Stimulated activated CD4-positive, alpha-beta T cell treated with anti-CD3 and anti-CD28 coated beads, TNF-alpha, amount 100 ng/mL, for 48 hours (primary cell): ENCODE measurements at places on chromosomes 3 and 15.

DNA sequence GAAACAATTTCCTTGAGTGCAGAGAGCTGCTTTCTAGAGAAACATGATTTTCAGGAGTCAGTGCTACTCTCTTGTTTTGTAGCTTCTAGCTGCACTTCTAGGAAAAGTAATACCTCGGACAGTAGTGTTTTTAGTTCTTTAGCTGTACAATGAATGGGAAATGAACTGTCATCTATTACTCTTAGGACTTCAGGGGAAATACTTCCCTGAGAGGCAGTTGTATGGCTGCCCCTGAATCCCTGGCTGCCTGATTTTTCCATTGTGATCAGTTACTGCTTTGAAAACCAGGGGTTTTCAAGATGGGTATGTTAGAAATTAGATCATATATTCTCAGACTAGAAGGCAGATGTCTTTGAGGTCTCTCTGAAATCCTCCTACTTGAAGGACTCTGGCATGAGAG lies 200.3 kb upstream of the SEMA6D start:
- DNase-seq: no peak

DNA sequence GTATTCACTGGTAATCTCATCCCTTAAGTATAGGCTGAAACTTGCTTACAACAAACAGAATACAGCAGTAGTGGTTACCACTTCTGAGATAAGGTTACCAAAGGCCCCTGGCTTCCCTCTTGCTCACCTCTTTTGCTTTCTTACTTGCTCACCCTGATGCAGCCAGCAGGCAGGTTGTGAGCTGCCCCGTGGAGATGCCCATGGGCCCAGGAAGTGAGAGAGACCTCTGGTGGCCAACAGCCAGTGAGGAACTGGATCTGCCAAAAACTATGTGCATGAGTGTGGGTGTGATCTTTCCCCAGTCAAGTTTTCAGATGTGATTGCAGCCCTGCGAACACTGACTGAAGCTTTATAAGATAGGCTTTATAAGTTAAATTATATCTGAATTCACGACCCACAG lies 48.7 kb downstream of the NMNAT3 start:
- no peak for DNase-seq

DNA sequence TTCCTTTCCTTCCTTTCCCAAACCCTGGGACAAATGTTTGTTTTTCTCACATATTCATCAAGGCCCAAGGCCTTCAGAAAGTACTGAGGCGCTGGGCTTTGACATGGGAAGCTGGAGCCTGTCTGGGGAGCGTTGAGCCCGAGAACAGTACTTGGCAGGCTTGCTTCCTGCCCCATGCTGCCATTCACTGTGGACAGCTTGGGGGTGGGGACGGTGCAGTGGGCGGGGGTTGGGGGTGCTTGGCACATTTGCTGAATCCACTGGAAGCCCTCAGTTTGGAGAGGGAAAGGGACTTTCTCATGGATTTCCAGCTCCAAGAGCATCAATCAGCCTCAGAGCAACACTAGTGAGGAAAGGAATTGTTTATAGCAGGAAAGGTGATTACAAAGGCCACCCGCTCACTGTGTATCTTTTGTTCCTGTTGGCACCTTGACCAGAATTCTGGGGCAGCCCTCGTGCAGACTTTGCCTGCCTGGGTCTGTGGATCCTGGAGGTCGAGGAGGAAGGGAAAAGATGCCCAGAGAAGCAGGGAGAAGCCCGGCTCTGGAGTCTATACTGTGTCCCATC lies 199.8 kb upstream of the RGMA start:
- no peak for DNase-seq

- DNase-seq: no peak
These were observed 679.9 kb downstream of the NTRK3 start for GRCh38 chr15:87576486-87577176.

GRCh38 chr3:53547327-53547726 lies 52.9 kb downstream of the CACNA1D start:
- no peak for DNase-seq

GRCh38 chr3:36319680-36320079 lies 60.6 kb upstream of the STAC start:
- DNase-seq: no peak

DNA sequence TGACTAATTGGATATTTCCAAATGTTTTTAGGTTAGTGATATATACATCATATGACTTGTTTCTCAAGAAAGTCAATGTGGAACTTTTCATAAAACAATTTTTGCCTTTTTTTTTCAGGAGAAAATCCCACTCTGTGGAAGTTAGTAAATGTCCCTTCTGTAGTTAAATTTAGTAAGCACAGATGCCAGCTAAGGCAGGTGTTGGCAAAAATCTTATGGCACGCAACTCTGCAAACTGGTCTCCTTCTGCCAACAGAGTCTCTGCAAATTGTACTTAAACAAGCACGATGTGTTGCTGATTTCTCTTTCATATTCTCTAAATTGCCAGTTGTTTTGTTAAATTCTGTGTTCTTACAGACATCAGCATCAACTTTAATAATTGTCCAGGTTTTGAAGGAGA lies 233.8 kb downstream of the IL5RA start:
- DNase-seq: no peak

DNA sequence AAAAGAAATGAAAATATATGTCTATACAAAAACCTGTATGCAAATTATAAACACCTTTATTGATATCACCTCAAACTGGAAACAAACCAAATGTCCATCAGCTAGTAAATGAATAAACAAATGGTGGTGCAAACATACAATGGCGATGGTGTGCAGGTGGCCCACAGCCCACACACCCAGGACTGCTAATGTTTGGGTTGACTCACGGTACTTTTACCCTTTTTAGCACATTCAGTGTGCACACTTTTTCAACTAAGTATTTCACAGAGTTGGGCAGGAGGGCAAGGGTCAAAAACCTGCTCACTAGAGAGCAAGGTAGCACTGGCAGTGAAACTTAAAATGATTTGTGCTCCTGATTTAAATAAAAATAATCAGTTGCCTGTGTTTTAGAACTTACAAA lies 123.1 kb upstream of the BHLHE40 start:
- no peak for DNase-seq

GRCh38 chr3:124453189-124453588 lies 277.1 kb upstream of the UMPS start:
- DNase-seq: no peak

- DNase-seq: no peak
These were observed 769 bp upstream of the CSPG4 start for GRCh38 chr15:75713338-75713895.

- no peak for DNase-seq
These were observed 39.1 kb downstream of the MYO9A start for GRCh38 chr15:72078887-72079286.

DNA sequence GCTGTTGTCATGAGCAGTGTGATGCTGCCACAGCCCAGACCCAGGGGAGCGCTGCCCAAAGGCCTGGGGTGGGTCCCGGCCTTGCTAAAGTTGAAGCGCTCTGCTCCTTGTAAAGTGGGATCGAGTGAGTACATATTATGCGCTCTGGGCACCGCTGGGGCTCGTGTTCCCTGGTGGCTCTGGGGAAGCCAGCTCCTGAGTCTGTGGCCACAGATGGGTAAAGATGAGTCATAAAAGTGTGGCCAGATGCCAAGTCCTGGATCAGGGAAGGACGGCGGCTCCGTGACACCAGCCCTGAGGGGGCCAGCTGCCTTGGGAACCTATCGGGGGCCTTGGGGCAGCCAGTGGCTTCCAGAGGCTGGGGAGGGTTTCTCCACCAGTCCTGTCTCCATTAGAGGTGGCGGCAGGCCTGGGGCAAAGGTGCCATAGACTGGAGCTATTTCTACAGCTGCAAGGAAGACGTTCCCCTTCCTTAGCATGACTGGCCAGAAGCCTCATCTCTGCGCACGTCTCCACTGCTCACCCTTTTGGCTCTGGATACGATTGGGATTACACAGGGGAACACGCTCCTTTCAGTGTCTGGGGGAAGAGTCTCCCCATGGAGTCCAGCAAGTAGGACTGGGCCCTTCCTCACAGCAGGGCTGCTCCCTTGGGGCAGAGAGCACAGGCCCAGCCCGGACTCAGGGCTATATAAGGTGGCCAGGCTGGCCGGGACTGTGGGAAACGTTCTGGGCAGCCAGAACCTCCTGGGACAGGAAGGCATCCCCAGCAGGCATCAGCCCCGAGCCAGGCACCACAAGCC lies 1.2 kb upstream of the ITIH4 start:
- no peak for DNase-seq

GRCh38 chr15:94029495-94029894 lies 201.9 kb upstream of the MCTP2 start:
- DNase-seq: no peak

- DNase-seq: no peak
These were observed 46.6 kb downstream of the ZFAND6 start for GRCh38 chr15:80106051-80106450.

DNA sequence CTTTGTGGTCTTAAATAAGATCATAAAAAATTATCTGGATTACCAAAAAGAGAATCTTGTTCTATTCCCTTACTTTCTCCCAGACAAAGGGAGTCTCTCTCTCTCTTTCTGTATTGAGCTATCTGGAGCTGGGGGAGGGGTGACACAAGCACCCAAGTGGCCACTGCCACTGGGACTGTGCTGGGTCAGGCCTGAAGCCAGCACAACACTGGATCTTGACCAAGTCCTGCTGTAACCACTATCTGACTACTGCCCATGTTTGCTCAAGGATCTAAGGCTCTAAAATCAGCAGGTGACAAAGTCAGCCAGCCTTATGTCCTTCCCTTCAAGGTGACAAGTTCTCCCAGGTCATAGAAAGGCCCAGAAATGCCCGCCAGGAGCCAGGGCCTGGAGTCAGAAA lies 75.0 kb upstream of the SPATA16 start:
- DNase-seq: no peak

GRCh38 chr3:184218814-184219213 lies 10.6 kb upstream of the VWA5B2 start:
- DNase-seq: no peak

- DNase-seq: no peak
These were observed 220.3 kb downstream of the SOX2 start for GRCh38 chr3:181932039-181932438.

DNA sequence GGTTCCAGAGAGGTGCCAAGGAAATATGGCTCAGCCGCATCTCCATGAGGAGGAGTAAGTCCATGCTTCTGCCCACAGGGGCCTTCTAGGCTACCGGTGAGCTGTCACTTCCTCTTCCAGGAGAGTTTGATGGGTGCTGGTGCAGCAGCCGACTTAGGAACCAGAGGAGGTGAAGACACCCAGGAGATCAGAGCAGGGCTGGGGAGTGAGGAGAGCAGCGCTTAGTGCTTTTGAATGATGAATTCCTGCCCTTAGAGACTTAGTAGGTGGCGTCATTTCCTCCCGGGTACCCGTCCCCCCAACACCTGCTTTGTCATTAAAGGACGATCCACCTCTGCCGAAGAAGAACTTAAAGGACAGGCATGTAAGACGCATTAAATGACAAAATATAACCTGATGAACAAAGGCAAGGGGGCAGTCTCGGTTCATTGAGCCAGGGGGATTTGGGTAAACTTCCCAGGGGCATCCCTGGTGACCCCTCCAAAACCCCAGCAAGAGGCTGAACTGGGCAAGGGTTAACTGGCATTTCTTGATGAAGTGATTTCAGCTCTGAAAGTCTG lies 67.6 kb downstream of the HES1 start:
- no peak for DNase-seq

DNA sequence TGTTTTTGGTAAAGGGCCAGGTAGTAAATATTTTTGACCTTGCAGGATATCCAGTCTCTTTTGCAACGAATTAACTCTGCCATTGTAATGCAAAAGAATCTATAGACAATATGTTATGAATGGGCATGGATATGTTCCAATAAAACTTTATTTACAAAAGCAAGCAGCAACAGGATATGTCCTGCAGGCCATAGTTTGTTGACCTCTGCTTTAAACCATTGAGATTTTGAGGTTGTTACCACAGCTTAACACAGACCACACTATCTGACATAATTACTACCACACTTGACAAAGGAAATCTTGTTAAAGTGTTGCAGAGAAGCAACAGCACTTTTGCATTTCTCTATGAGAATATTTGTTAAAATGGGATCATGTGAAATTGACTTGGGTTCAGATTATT lies 349.3 kb downstream of the ERC2 start:
- no peak for DNase-seq

DNA sequence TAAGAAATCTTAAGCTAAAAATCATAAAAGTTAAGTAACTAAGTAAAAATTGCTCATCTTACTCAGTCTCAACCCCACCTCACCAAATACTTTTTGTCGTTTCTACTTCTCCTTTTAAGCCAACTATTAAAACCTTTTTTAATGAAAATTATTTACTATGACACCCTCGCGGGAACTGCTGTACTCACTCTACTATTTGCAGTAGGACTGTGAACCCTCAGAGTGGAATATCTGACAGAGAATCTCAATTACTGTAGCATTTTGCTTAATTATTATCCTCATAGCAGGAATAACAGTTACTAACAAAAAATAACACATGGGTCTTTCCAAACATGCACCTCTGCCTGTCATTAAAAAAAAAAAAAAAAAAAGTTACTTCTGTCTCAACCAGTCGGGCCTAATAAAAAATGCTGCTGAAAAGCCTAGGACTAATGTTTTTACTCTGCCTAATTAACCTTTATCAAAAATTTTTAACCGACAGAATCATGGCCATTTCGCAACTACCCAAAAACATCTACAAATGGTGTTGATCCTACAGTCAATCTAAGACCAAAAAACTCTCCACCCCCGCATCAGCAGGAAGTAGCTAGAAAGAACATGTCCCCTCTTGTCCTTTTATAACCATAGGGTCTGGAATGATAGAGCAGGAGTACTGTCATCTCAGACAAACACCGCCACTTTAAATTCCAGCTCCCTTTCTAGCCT lies 10.2 kb downstream of the ALDH1L1 start:
- DNase-seq: no peak

- no peak for DNase-seq
These were observed 40.1 kb downstream of the ANAPC13 start for GRCh38 chr3:134445636-134446035.

- no peak for DNase-seq
These were observed 137.8 kb upstream of the MYRIP start for GRCh38 chr3:39671600-39671999.

- no peak for DNase-seq
These were observed 42.7 kb downstream of the NIPA2 start for GRCh38 chr15:22880981-22881738.

- DNase-seq: no peak
These were observed 58.0 kb downstream of the EFCAB12 start for GRCh38 chr3:129370248-129370964.

- no peak for DNase-seq
These were observed 11.0 kb upstream of the RAP2B start for GRCh38 chr3:153150991-153151390.

GRCh38 chr15:77836906-77837648 lies 204.4 kb upstream of the LINGO1 start:
- DNase-seq: no peak

GRCh38 chr3:177770383-177771230 lies 573.3 kb upstream of the TBL1XR1 start:
- no peak for DNase-seq
